NCI-H774 (cell line): ENCODE measurements at places on chromosomes 12 and 14.

GRCh38 chr14:29687866-29688265 lies 239.8 kb downstream of the PRKD1 start:
- DNase-seq, result no peak

- DNase-seq, result no peak
These were observed 23.3 kb upstream of the BTBD6 start for GRCh38 chr14:105224845-105225570.

- DNase-seq, result no peak
These were observed 42.3 kb upstream of the MDM1 start for GRCh38 chr12:68374307-68374982.

DNA sequence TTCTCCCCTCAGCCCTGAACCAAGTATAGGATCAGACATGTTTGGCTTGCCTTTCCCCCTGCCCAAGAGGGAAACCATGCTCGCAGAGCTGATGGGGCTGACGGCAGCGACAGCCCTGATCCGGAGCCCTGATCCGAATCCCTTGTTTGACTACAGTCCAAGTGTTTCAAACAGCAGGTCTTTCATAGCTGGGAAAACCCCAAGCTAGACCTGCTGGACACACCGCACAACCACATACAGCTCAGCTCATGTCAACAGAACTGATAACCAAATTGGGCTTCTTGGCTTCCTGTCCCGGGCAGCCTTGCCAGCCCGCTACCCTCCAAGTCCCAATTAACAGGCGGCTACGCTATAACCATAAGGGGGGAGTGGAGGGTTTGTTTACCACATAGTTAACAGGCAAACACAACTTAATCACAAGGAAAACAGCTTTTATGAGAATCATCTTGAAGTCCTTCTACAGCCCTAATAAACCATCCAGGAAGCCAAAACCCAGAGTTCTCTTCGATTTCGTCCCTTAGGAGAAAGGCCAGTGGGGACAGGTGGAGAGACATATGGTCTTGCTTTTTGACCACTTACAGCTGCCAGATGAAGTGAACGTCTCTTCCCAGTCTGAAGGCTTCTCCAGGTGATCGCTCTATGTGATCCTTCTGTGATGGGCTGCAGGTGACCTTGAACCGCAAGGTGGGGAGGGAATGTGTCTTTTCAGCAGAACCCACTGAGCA lies 64.5 kb upstream of the MANSC4 start:
- DNase-seq, result peak; percentile 4

GRCh38 chr12:16245209-16245608 lies 32.3 kb downstream of the SLC15A5 start:
- DNase-seq, result no peak

GRCh38 chr12:46442738-46443137 lies 70.2 kb upstream of the SLC38A2 start:
- DNase-seq, result no peak

DNA sequence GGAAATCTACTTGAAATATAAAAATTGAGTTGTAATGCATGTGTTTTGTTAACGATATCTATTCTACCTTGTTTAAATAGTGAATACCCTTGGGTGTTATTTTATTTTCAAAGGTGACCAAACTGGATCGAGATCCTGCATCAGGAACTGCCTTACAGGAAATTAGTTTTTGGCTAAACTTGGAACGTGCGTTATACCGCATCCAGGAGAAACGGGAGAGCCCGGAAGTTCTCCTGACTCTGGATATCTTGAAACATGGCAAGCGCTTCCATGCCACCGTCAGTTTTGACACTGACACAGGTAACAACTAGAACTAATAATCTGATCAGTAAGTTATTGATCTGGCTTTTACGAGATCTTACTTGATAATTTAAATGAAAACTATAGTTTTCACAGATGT lies 15.9 kb downstream of the DYNC1H1 start:
- DNase-seq, result no peak

- DNase-seq, result no peak
These were observed 160.1 kb downstream of the SUDS3 start for GRCh38 chr12:118536306-118536906.

GRCh38 chr14:29911810-29912209 lies 15.8 kb downstream of the PRKD1 start:
- no peak for DNase-seq

GRCh38 chr12:23729359-23729758 lies 220.1 kb downstream of the SOX5 start:
- DNase-seq, result no peak
